ENCODE measurements at places on chromosomes 3 and 15.

- no peak for DNase-seq
Observed at GRCh38 chr15:63729115-63729884, 104.4 kb downstream of the HERC1 start.

GRCh38 chr15:63067976-63068743 lies 25.6 kb downstream of the TPM1 start:
- no peak for DNase-seq

GRCh38 chr15:67401336-67401735 lies 119.6 kb upstream of the C15orf61 start:
- DNase-seq, result no peak

DNA sequence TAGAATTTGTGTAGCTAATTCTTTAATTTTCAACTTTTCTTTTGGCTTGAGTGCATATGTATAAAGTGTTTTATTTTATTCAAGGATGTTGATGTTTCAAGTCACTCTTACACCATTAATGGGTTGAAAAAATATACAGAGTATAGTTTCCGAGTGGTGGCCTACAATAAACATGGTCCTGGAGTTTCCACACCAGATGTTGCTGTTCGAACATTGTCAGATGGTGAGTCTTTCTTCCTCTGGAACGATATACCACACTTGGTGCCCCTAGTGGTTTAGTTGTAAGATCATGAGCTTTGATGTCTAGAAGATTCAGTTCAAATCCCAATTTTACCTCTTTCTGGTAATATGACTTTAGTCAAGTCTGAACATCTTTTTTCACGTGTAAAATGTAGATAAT lies 119.3 kb downstream of the HCN4 start:
- DNase-seq, result no peak

DNA sequence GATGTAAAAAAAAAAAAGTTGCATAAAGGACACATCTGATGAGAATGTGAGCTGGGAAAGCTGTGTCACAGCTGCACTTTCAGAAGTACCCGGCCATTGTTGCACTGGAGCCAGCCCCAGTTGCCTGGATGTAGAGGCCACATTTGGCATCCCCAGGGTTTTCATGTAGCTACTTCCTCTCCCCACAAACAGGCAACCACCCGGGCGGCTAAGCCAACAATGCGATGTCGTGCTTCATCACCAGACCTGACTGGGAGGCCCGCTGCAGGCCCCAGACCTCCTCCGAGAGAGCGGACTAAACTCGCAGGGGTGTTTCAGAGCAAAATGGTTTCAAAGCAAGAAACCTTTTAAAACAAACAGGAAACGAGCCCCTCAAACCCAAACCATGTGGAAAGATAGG lies 142.3 kb downstream of the TMCO5A start:
- DNase-seq, result no peak

- DNase-seq, result no peak
Observed at GRCh38 chr3:192215-192929, 4.2 kb upstream of the CHL1 start.

DNA sequence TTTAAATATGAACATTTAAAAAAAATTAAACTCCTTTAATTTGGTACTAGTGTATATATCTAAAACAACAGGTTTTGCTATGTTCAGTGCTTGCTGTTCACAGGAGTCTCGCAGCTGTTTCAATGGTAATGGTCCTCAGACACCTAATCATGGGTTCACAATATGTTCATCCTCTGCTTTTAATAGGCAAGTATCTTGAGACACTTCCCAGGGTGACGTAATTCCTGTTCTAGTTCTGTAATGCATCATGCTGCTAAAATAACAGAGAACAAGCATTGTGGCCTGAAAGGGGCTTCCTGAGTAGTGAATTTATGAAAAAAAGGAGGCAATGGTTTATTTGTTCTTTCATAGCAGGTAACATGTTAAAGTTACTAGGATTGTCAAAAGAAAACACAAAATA lies 625.2 kb upstream of the GBE1 start:
- no peak for DNase-seq

- no peak for DNase-seq
Observed at GRCh38 chr3:129687586-129688125, 81.2 kb upstream of the PLXND1 start.

DNA sequence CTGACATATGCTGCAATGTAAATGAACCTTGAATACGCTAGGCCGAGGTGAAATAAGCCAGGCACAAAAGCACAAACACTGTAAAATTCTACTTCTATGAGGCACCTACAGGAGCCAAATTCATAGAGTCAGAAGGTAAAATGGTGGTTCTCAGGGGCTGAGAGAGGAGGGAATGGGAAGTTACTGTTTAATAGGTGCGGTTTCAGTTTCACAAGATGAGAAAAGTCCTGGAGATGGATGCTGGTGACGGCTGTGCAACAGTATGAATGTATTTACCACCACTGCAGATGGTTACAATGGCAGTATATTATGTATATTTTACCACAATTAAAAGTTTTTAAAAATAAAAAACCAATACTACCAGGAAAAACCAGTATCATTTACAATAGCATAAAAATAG lies 4.0 kb downstream of the TNK2 start:
- no peak for DNase-seq

DNA sequence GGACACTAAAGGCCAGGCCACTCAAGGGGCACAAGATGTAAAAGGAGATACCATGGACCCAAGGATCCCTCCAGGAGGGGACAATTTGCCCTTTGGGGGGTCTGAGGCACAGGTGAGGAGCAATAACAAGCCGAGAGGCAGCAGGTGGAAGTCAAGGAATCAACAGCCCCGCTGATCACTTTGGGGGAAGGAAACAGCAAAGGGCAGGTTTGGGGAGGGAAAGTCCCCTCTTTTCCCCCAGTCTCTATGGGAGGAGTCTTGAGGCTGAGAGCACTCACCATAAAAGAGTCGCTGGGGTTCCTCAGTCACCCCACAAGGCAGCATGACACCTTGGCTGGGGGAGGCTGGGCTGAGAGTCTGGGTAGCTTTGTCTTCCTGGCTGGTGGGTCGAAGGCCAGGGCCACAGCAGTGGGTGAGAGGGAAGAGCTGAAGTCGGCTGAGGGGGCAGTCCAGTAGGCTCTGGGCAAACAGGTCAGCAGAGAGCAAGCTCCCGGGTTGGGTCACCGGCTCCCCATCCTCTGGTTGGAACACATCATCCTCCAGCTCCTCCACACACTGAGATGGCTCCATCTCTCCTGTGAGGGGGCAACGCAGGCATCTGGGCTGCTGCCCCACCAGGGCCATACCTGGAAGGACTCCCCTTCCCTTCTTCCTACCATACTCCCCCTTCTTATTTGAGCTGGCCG lies 3.0 kb downstream of the BMF start:
- DNase-seq, result no peak

- DNase-seq, result no peak
Observed at GRCh38 chr15:39859636-39860035, 60.4 kb downstream of the GPR176 start.

GRCh38 chr3:67030785-67031740 lies 33.0 kb downstream of the KBTBD8 start:
- no peak for DNase-seq

DNA sequence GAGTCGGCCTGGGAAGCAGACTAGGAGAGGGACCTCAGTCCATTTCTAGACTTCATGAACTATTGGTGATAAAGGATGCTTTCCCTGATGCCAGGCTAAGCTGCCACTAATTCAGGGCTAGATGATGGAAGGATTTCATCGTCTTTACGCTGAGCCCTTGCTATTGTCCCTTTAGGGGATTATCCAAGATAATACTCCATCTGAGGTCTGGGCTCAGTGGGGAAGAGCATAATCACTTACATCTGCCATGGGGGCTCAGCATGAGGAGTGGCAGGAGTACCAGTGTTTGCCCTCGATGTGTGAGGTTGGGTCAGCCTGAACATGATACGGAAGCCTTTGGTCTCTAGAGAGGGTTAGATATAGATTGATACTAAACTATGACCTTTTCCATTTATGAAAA lies 47.3 kb downstream of the PTPRG start:
- no peak for DNase-seq

DNA sequence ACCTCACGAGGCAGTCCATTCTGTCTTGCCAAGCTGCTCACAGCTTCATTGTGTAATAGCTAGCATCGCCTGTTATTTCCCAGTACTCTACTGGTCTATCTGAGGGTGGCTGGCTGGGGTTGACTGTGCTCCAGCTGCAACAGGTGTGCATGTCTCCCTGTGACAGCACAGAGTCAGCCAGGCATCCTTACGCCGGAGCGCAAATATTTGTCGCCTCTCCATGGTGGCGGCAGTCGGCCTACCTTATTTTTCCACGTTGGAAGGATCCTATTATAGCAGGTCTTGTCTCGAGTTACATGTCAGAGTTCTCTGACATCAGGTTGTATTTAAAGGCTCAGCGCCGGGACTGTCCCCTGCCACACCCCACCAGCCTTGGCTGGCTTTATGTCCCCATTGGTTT lies 307.1 kb downstream of the TLE3 start:
- no peak for DNase-seq

DNA sequence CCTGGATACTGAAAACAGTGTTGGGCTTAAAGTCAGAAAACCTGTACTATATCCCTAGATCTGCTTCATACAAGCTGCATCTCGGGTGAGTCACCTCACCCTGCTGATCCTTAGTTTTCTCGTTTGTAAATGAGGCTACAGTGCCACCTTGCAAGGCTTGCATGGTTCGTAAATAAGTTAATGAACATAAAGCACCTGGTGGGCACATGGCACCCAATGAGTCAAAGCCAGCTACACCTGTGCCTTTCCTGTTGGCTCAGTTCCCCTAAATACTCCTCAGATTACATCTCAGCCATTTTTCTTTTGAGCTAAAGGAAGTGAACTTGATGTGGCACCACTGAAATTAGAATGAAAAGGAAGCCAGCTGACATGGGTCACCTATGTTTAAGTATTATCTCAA lies 26.5 kb downstream of the RTP1 start:
- no peak for DNase-seq

DNA sequence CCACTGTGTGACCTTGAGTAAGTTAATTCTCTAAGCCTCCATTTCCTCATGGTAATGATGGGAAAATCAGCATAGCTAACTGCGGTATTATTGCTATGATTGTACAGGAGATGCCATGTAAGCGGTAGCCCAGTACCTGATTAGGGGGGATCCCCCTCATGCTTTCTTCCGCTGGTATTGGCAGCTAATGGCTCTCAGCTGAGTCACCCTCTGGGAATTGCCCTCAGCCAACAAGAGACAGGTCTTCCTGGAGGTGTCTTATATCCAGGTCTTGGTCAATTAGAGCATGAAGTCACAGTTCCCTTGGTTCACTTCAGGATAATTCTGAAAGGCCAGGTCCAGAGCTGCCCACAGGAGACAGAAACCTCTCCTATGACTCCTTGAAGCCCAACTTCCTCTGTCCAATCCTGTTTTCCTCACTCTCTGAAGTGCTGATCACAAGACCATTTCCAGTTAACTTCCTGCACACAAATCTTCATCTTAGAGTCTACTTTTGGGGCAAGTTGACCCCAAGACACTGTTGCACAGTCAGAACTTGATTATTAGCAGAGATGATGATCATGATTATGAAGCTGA lies 724.7 kb upstream of the ZNF385D start:
- no peak for DNase-seq

- no peak for DNase-seq
Observed at GRCh38 chr3:114858329-114858728, 288.8 kb downstream of the ZBTB20 start.

DNA sequence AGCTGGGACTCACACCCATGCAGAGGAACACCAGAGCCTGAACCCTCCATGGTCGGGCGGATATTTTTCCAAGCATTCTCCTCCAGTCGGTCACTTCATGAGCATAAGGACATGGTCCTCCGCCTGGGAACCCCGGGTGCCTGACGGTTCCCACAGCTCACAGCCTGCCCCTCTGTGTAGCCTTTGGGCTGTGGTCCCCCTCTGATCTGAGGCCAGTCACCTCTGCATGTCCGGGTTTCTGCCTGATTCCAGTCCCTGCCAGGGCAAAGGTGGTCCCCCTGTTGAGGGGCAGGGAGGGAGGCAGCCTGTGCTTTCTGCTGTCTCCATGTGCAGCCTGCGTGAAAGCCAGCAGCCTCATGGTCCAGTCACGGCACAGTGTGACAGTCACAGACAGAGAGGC lies 76.6 kb upstream of the KLF13 start:
- DNase-seq, result no peak

DNA sequence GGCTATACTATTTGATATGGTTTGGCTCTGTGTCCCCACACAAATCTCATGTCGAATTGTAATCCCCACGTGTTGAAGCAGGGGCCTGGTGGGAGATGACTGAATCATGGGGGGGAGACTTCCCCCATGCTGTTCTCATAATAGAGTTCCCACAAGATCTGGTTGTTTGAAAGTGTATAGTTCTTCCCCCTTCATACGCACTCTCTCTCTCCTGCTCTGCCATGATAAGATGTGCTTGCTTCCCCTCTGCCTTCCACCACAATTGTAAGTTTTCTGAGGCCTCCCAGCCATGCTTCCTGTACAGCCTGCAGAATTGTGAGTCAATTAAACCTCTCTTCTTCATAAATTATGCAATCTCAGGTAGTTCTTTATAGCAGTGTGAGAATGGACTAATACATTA lies 290.1 kb upstream of the CHRM5 start:
- DNase-seq, result no peak

DNA sequence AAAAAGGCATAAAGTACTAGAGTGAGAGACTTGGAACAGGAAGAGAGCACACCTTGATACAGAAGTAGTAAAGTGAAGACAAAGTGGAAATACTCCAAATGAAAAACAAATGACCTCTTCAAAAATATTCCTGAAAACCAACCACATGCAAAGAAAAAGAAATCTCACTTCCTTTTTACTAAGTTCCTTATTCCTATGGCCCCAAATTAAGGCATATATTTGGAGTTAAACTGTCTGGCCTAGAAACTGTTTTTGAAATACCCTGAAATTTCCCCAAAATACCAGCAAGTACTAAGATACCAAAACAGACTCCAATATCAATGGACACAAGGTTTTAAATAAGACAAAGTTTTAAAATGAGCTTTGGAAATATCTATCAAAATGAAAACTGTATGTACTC lies 58.2 kb downstream of the ZNF148 start:
- no peak for DNase-seq

DNA sequence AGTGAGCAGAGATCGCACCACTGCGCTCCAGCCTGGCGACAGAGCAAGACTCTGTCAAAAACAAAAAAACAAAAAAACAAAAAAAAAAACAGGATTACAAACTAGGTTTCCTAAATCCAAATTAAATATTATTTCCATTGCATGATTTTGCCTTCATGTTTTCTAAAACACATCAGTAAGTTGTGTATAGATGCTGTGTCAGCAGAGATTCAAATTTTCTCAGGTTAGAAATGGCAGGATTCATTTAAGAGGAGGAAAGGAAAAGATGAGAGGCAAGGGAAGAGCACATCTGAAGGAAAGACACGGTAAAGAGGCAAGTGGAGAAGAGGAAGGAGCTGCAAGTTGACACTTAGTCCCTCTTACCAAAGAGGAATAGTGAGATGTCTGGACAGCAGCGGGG lies 51.8 kb upstream of the PPARG start:
- DNase-seq, result no peak

DNA sequence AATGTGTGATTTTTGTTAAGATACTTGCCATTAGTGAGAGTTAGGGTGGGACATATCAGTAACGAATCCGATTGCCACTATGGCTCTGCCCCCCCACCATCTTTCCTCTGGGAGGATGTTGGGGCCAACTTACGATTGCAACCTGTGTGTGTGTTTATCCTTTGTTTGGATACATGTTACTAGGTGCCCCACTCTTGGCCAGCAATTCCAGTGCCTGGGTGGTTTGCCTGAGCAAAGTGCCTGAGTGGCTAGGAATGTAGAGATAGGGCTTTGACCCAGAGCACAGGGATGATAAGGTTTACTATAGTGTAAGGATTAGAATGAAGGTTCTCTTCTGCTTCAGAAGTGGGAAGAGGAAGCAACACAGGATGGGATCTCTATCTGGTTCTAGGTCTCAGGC lies 231.8 kb downstream of the TP63 start:
- no peak for DNase-seq

- DNase-seq, result no peak
Observed at GRCh38 chr3:171781711-171782127, 28.6 kb downstream of the PLD1 start.

Measured in stimulated activated CD8-positive, alpha-beta memory T cell treated with anti-CD3 and anti-CD28 coated beads, Interleukin-4, amount 100 ng/mL, for 4 hours (primary cell).